Right lung (tissue), 10 donors: ENCODE measurements at places on chromosomes 4 and X. TPM values are rescaled to one million over a fixed set of nuclear protein-coding genes. Genes with fewer than 3 reads are reported as not detected.

- peak; percentile 4 for DNase-seq
Measured at GRCh38 chr4:74364652-74365491, at the start of gene EREG. Gene EREG (plus strand): TSS chr4:74365145. CDS start chr4:74365309, 164 bp downstream.

- DNase-seq: no peak
Measured at GRCh38 chr4:156169861-156170260, 216.2 kb upstream of the CTSO start.

DNA sequence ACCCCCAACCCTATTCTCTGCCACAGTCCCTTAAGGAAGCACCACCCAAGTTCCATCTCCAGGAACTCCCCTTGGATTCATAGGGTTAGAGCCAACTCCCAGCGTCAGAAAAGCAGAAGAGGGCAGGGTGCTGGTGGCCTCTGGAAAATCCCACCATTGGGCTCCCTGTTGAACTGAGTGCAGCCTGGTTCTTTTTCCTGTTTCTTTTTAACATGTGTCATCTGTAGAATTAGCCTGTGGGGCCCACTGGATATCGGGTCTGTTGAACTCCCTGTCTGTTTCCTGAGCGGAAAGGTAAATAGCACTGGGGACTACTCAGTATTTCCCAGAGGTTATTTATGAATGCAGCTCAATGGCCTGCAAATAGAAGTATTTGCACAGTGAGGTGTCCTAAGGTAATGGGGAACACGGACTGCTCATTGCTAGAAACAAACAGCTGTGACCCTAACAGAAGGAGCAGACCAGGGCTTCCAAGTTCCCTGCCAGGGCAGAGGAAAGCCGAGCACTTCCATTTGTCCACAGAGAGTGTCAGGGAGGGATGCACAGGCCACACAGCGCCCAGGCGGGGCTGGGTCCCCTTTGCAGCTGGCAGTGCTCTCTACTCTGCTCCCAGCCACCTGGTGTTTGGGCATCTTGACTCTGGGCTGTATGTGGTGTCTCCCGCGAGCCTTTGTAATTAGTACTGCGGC lies 102.6 kb downstream of the FHDC1 start:
- DNase-seq: peak; percentile 9

GRCh38 chr4:16794816-16795445 lies 103.5 kb downstream of the LDB2 start:
- no peak for DNase-seq

- DNase-seq: peak; percentile 5
Measured at GRCh38 chr4:61478340-61478739, 278.2 kb downstream of the ADGRL3 start.

DNA sequence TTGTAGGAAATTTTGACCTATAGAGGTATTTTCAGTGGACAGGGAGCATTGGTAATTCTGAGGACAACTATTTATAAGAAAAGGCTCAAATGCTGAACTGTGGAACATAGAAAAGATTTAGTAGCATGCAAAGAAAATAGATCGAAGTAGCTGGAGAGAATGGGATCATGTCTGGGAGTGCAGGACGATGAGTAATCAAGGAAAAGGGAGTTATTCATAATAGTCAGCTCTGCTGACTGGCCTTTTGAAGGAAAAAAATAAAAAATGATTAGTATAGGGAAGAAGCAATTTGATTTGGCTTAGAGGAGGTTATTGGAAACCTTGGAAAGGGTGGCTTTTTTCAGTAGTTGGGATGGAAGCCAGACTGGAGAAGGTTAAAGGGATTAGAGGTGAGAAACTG lies 22.9 kb upstream of the ANK2 start:
- no peak for DNase-seq

DNA sequence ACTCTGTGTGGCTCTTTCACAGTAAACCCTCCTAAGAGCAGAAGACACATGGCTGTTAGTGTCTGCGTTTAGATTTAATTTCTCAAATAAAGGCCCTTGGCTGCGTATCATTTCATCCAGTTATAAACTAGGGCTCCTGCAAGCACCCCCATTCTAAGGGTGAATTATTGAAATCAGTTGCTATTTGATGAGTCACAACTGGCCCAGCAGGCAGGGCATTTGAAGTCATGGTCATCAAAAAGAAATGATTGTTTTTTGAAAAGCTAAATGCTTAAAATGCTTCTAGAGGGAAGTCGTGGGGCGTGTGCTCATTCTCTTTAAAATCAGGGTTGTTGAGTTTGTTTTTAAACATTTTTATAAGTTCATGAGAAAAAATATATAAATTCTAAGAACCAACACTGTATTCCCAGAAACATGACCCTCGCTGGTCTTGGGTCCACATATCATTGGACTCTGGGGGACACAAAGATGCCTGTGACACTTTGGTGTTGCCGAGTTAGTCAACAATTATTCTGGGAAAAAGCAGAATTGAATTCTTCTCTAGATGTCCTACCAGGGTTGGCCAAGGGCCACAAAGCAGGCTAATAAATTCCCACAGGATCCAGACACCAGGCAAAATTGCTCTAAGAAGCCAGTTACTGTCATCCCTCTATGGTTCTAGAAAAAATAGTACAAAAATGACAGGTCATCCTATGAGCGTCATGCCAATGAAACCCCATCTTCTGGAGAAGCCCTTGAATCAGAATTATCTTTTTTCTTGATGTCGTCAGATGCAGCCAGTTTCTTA lies 99.5 kb upstream of the MYOZ2 start:
- no peak for DNase-seq

DNA sequence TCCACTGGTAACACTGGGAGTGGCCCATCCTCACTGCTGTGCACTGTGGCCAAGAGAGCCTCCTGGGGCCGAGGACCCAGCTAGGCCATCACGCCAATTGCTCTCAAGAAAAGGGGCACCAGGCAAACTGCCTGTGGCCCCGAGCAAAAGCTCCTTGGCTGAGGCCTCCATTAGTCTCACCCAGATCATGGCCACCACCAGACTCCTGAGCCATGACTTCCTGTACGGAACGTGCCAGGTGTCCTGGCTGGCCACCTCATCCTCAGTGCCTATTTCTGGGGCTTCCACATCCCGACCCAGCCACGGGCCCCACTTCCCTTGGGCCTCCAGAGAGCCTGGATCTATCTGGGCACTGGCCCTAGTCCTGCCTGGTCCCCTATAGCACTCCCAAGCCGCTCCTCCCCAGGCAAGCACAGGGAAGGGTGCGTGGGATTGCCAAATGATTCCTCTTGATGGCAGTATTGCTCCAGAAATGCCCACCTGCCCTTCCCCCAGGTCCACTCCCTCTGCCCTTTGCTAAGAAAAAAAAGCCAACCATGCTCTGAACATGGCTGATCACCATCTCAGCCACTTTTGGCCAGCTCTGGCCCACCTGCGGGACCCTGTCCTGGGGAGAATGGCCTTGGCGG lies 212.6 kb upstream of the AGTR2 start:
- DNase-seq: no peak

GRCh38 chr4:121861426-121861825 lies 8.8 kb downstream of the BBS7 start:
- DNase-seq: no peak

GRCh38 chrX:140157611-140158010 lies 192.3 kb upstream of the CXorf66 start:
- DNase-seq: no peak

- DNase-seq: no peak
Measured at GRCh38 chrX:16643176-16643575, 6.8 kb upstream of the S100G start.

DNA sequence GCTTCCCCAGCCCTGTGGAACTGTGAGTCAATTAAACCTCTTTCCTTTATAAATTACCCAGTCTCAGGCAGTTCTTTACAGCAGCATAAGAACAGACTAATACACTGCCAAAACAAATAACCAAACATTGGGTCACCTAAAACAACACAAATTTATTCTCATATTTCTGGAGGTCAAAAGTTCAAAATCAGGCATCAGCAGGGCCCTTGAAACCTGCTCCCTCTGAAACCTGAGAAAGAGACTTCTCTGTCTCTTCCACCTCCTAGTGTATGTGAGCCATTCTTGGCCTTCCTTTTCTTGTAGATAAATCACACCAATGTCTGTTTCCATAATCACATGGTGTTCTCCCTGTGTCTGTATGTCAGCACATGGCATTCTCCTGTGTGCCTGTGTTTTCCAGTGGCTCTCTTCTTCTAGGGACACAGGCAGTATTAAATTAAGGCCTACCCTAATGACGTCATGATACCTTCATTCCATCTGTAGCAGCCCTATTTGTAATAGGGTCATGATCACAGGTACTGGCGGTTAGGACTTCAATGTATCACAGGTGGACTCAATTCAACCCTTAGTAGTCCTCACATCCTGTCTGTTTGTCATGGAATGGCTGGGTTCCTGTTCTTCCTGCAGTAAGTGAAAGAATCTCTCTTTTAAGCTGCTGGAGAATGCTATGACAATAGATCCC lies 147.3 kb upstream of the CLNK start:
- DNase-seq: no peak

GRCh38 chrX:3697701-3698279 lies 15.7 kb downstream of the PRKX start:
- no peak for DNase-seq

DNA sequence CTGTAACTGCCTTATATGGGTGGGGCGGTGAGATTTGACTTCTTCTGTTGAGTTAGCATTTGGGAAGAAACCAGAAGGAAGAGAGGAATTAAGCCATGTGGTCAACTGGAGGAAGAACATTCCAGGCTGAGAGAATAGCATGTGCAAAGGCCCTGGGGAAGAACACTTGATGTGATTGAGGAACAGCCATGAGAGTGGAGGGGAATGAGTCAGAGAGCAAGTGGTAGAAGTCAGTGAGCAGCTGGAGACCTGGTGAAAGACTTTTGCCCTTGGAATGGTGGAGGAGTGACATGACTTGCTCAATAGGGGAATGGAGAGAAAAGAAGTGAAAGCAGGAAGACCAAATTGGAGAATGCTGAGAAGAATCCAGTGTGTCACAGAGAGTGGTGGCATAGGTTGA lies 327.8 kb upstream of the HAND2 start:
- no peak for DNase-seq

DNA sequence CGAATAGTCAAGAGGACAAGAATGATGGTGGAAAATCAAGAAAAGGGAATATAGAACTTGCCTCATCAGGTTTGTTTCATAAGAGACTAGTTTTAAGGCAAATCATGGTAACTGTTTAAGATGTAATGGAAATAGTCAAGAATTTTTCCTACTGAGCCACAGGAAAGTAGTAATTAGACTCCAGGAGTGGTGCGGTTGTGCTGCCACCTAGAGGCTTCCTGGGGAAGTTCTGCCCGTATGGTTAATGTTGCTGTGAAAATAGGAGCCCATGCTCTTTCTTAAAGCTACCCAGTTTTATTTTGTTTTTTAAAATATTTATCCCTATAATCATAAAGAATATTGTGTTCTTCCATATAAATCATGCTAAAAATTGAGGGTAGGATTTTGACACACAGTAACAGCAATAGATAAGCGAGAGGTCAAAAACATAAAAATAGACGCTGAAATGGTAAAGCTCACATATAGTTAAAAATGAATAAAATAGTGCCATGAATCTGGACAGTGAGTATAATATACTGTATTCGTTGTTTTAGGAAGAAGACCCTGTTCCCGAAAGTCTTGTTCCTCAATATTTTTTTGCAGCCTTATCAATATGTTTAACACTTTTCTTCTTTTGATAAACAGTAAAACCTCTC lies 87.0 kb downstream of the PHOX2B start:
- DNase-seq: peak; percentile 63

The RHOXF2 gene
- polyA plus RNA-seq: 0.13 TPM

The CPLX1 gene
- 1.7 TPM for polyA plus RNA-seq

The IL13RA1 gene
- 43.5 TPM for polyA plus RNA-seq

The CFAP47 gene
- polyA plus RNA-seq: 4.8 TPM

The PDLIM3 gene
- polyA plus RNA-seq: 15.1 TPM
